Cortex of kidney (tissue), 1 donor: ENCODE measurements at places on chromosomes 16 and 17.

- DNase-seq: no peak
Observed at GRCh38 chr16:15907863-15908478, 19.6 kb upstream of the CEP20 start.

GRCh38 chr17:17054636-17055035, 12.4 kb downstream of the MPRIP start:
- no peak for DNase-seq

DNA sequence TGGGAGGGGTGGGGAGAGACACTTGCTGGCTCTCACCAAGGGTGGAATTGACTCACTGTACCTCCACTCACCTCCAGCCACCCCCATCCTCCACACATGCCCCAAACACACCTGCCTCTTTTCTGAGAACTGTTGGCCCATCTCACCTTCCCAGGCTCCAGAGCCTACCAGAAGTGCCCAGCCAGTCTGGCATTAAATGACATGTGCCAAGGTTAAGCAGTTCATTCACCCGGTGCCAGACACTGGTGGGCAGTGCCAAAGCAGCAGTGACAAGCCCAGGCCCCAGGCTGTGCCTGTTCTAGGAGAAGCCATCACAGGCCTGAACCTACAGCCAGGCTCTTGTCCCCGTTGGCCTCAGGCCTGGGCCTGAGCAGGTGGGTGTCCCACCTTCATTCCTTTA, 11.2 kb downstream of the MVP start:
- DNase-seq: no peak

DNA sequence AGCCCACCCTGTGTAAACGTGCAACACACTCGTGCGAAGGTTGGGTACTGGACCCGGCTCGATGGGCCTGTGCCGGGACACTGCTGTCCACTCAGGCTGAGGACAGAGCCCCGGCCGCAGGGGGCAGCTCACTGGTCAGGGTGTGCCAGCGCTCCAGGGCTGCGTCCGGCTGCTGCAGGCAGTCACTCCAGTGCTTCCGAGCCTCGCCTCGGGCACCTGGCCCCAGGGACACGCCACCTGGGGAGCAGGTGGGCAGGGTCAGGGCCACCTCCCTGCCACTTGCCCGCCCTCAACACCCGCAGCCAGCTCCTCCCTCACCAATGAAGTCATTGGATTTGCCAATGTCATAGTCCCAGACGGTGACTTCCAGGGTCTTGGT, 4.7 kb downstream of the DOC2A start:
- no peak for DNase-seq

- no peak for DNase-seq
Observed at GRCh38 chr16:74298104-74298503, 1.5 kb downstream of the PSMD7 start.

- DNase-seq: no peak
Observed at GRCh38 chr17:67021196-67021595, 23.2 kb upstream of the CACNG1 start.

DNA sequence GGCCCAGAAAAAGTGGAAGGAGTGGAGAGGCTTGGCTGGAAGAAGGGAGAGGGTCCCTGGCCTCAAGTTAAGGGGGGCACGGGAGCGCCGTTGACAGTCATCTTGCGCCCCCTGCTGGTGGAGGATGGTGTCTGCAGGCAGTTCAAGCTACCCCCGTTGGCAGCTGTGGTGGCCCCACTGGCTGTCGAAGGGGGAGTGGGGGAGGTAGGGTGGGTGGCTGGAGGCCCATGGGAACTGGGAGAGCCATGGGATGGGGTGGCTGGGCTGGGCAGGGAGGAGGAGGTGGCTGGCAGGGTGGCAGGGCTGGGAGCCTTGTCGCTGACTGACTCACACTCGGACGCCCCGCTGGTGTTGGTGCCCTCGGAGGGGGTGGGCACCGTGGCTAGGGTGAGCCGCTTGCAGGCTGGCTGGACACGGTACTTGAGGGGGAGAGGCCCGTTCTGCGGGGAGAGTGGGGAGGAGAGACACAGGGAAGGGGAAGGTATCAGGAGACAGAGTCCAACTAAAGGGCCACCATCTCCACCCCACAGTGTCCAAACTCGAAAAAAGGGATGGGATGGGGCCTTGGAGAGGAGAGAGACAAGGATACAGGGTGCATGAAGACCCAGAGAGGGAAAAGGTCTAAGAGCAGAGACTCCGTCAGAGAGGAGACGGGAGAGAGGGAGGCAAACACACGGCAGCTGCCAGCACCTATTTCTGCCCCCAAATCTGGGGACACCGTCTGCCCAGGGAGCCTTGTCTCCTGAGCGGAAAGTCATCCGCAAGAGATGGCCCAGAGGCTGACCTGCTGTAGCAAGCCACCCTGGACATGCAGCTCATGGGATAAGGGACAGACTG, 5.2 kb downstream of the CISD3 start:
- no peak for DNase-seq

GRCh38 chr17:61396586-61397085, 3.0 kb upstream of the TBX2 start:
- no peak for DNase-seq

- no peak for DNase-seq
Observed at GRCh38 chr17:39126436-39126835, 25.0 kb downstream of the PLXDC1 start.

GRCh38 chr17:33696102-33696501, 403.0 kb upstream of the ASIC2 start:
- DNase-seq: no peak

- DNase-seq: no peak
Observed at GRCh38 chr17:4407216-4407615, 26.5 kb upstream of the SPNS3 start.

- no peak for DNase-seq
Observed at GRCh38 chr16:23949630-23950290, 114.0 kb downstream of the PRKCB start.

DNA sequence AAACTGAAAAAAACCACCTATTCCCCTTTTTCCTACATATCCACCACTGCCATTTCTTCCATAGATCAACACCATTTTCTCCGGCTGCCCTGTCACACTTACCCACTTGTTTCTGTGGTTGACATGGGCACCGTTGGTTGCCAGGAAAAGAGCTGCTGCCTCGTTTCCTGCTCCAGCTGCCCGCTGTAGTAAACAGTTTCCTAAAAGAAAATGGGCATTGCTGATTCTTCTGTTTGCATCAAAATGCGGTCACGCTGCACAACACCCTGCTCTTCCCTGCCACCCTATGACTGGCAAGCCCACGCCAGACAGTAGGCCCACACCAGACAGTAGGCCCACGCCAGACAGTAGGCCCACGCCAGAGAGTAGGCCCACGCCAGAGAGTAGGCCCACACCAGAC, 46.3 kb downstream of the CYB5D2 start:
- no peak for DNase-seq

- DNase-seq: no peak
Observed at GRCh38 chr17:76670718-76671122, 27.2 kb upstream of the ST6GALNAC1 start.

- DNase-seq: no peak
Observed at GRCh38 chr17:30894236-30894635, 11.8 kb downstream of the TEFM start.

DNA sequence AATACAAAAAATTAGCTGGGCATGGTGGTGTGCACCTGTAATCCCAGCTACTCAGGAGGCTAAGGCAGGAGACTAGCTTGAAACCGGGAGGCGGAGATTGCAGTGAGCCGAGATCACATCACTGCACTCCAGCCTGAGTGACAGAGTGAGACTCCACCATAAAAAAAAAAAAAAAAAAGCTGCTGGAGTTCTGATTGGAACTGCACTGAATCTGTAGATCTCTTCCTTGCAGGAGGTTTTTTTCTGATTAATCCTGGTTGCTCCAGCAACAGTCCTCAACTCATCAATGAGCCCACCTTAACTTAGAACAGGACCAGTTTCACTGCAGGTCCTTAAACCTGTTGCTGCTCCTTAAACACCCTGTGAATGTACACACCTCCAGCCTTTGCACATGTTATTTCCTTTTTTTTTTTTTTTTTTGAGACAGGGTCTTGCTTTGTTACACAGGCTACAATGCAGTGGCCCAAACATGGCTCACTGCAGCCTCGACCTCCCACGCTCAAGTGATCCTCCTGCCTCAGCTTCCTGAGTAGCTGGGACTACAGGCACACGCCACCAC, 1.6 kb upstream of the ODAD4 start:
- DNase-seq: no peak

GRCh38 chr17:81514489-81514738, 1.8 kb upstream of the ACTG1 start:
- no peak for DNase-seq

DNA sequence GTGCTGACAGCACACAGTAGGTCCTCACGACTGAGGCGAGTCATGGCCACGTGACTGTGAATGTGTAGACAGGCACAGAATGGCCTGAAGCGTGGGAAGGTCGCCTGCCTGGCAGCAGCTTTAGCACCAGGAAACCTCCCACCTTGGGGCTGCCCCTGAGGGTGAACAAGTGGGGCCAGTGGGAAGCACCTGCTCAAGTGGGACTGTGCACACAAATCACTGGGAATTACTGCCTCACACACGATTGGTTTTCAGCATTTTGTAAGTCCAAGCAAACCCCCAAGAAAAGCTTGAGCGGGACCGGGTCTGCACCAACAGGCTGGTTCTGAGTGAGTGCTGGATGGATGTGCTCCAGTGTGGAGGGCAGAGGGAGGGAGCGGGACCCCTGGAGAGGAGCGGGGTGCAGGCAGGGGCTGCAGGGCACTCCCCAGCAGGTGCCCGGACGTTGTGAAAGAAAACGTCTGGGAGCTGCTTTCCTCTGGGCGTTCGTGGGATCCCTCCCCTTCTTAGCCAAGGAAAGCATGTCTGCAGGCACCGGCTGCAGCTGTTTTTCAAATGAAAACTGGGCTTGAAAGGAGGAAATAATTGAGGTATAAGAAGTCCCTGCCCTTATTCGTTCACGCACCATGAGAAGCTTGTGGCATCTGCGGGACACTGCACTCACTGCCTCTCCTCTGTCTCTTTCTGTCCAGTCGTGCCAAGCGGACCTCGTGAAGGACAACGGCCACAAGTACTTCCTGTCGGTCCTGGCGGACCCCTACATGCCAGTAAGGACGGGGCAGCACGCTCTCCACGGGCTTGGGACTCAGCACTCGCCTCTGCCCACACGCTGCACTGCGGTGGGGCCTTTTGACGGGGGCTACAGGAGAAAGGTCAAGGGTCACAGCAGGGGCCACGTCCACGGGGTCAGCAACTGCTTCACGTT, 111.7 kb upstream of the CHMP6 start:
- no peak for DNase-seq

- no peak for DNase-seq
Observed at GRCh38 chr17:40606548-40607353, 40.9 kb downstream of the SMARCE1 start.

DNA sequence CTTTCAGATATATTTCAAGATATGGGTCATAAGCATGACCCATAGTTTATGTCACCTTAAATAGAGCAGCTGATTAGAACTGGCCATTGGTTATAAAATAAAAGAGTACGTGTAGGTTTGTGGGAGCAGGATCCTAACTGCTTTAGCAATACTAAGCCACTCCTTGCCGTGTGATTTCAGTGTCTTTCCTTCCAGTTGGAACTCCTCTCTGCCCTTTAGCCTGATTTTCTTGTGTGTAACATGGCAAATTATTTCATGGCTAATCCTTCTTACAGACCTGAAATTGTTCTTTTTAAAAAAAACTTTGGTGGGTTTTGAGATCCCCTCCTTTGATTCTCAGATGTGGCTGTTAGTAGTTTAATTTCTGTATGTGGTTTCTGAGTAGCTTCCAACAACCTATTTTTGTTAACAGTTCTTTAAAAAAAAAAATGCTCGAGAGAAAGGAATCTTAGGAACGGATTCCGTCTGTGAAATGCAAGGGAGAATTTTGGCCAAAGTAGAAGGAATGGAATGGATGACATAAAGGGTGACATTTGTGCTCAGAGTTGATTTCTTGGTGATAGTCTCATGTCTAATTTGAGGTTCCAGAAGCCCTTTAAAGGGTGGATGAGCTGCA, 39.9 kb downstream of the DHRS7B start:
- DNase-seq: no peak

DNA sequence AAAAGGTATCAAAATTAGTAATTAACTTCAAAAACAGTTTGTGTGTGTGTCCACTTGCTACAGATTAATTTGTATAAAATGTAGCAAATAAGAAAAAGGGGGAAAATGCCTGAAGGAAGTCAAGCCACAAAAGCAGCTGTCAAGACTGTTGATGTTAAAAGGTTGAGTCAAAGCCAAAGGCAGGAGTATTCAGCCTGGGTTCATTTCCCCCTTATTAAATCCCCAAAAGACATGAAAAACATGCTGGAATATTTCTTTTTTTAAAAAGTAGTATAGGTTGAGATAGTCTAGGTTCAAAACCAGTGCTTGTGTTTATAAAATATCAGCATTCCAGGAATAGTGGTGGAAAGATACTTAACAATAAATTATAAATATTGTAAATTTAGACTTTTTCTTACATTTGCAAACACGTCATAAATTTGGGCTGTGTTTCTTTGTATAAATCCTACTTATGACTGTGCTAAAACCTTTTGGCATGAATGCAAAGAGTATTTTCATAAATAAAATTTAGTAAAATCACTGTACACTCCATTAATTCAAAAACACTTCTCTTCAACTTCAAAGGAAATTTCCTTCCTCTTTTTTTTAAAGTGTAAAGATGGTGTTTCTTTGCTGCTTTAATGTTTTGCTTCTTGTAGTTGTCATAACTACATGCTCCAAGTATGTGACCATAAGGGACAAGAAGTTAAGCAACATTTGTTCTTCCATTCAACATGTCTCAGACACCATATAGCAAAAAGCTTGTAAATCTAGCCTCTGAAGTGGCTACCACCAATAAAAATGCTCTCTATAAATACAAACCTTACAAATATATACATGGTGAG, 72.0 kb downstream of the SKAP1 start:
- DNase-seq: no peak

- no peak for DNase-seq
Observed at GRCh38 chr17:75778861-75779249, 5.8 kb upstream of the UNK start.

- no peak for DNase-seq
Observed at GRCh38 chr16:1157639-1158455, 4.9 kb downstream of the CACNA1H start.

DNA sequence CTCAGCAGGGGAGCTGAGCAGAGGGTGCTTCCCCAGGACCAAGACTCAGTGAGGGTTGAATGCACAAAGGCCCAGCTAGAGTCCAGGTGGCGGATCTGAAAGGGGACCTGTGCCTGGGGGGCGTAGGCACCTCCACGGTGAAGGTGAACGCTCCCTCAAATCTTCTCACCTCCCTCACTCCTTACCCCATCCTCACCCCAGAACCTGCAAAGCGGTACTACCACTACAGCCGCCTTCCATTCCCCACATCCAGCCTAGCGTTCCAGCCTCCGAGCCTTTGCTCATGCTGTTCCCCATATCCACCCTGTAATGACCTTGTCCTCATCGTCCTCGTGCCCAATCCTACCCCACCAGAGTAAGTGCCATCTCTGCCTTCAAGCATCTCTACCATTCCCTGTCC, 30.6 kb downstream of the TRPV3 start:
- DNase-seq: no peak

DNA sequence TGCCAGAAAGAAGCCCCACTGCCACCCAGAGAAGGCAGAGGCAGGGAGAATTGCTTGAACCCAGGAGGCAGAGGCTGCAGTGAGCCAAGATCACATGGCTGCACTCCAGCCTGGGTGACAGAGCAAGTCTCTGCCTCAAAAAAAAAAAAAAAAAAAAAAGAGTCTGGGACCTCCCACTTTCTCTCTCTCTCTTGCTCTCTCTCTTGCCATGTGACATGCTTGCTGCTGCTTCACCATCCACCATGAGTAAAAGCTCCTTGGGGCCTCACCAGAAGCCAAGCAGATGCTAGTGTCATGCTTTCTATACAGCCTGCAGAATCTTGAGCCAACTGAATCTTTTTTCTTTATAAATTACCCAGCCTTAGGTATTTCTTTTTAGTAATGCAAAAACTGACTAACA, 21.5 kb upstream of the SRSF1 start:
- DNase-seq: no peak
